ENCODE measurements at places on chromosomes 4 and X.

- DNase-seq, result no peak
Measured at GRCh38 chrX:1883772-1884171, 268.9 kb downstream of the ASMT start.

- DNase-seq, result no peak
Measured at GRCh38 chr4:105227054-105227453, 80.4 kb downstream of the TET2 start.

DNA sequence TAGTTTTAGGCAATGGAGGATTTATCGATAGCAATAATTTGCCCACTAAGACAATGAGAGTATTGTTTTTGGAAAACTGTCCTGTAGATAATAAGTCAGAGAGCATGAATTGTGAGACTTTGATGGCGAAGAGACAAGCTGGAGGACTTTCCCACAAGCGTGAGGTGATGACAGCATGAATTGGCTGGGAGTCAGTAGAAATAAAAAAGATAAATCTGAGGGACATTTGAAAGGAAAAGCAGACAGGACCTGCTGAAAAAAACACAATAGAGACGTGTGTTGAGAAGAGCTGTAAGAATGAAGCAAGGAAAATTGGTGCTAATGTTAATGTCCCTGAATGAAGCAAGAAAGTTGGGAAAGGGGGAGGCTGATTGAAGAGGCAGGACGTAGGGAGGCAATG is 233.5 kb downstream of the DCTD start:
- DNase-seq, result no peak

GRCh38 chrX:52426810-52427209 is 58.0 kb downstream of the XAGE2 start:
- DNase-seq, result no peak

GRCh38 chr4:189845145-189845846 is 95.4 kb upstream of the FRG1 start:
- DNase-seq, result peak; percentile 0

- DNase-seq, result no peak
Measured at GRCh38 chr4:63693321-63693720, 715.9 kb downstream of the TECRL start.

- no peak for DNase-seq
Measured at GRCh38 chrX:136582624-136583023, 50.6 kb downstream of the VGLL1 start.

- no peak for DNase-seq
Measured at GRCh38 chr4:88003261-88003660, 4.2 kb upstream of the PKD2 start.

- no peak for DNase-seq
Measured at GRCh38 chrX:69083361-69083760, 81.9 kb downstream of the PJA1 start.

- DNase-seq, result no peak
Measured at GRCh38 chr4:89535251-89535650, 227.7 kb upstream of the GPRIN3 start.

DNA sequence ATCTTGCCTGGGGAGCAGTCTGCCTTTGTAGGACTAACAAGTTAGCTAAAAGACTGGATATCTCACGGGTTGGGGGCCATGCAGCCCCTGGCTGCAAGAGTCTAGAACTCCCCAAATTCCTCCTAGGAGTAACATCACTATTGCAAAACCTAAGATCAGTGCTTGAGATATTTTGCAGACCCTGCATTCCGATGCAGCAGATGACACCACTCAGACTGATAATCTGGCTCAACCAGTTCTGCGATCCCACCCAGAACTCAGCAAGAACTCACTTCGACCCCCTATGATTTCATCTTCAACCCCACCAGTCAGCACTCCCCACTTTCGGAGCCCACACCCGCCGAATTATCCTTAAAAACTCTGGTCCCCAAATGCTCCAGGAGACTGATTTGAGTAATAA is 834.0 kb downstream of the C4orf33 start:
- DNase-seq, result no peak

DNA sequence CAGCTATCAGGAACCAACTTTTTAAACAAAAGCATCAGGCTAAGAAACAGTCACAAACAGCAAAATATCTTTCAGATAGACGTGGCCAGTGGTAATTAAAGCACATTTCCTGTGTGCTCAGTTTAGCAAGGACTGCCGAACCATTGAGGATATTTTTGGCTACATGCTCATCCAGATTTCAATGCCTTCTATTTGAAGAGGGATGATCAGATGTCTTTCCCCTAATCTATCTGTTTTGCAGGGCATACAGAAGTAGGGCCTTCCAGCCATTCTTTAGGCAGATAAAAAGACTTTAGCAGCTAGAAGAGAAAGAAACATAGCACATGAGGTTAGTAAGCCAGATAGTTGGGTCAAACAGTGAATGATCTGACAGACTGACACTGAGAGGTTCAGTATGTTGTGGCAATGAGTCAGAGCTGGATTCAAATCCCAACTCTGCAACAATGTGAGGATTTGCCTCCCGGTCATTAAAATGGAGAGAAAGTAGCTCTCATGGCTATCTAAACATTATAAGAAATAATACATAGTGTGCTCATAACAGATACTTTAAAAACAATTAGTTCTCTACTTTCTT is 100.0 kb upstream of the PRKG2 start:
- no peak for DNase-seq

GRCh38 chr4:128355305-128355704 is 67.7 kb upstream of the PGRMC2 start:
- DNase-seq, result no peak

- DNase-seq, result no peak
Measured at GRCh38 chrX:129529685-129530281, 6.5 kb upstream of the SMARCA1 start.

DNA sequence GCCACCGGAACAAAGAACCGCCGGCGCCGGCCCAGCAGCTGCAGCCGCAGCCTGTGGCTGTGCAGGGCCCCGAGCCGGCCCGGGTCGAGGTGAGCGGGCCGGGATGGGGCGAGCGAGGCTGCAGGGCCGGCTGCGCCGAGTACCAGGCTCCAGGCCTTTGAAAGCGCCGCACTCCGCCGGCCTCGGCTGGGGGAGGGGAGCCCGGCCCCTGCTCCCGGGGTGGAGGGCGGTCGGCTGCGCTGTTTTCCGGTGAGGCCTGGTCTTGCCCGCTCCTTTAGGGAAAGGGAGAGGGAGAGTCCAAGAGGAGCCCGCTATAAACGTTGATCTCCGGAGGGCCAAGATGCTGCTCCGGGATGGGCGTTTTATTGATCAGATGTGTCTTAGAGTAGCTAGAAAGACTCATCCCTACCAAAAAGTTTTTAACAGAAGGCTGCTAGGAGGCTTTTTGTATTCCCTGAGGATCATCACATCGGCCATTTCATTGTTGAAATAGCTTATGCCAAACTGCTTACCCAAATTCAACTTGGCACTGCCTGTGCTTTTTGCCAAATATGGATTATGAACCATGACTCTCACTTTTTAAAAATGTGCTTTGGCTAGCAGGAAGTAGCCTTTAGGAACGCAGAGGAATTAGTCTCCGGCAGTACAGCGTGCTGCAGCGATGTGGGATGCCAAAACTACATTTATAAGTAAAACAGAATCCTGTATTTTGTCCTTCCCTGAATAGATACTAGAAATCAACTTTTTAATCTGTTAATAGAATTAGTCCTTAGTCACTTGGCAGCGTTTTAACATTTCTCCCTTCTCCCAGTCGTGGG is 760 bp downstream of the TMEM165 start:
- DNase-seq, result no peak

DNA sequence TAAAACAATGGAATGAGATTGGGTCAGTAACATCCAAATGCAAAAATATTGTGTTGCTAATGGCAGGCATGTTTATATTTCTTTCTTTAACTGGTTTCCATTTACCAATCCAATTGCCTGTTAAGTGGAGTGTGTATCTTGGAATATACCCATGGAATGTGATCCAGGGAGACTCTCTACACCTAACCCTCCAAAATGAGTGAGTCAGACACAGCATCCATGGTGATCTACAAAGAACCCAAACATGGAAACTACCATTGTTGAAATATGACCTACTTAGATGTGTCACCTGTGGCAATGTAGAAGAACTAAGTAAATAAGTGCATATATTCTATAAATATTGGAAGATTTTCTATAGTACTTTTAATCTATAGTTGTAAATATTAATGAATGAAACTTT is 110.3 kb downstream of the AREG start:
- no peak for DNase-seq

DNA sequence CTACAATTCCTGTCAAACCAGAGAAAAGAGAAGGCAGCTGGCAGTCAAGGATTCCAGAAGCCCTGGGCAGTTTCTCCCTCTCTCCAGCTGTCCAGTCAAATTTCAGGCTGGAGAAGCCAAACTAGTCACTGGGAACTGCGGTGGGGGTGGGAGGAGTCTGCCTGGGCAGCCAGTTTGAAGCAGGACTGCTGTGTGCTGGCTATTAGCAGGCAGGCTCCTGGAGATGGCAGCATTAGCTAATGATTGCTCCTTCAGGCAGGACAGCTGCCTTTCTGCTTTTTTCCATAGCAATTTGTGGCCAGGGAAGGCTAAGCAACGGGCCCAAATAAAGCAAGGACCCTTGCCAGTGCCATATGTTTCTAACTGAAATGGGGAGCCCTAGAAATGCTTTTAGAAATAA is 44.7 kb upstream of the FGF13 start:
- no peak for DNase-seq

GRCh38 chrX:103477496-103477895 is 41.8 kb downstream of the RAB40A start:
- no peak for DNase-seq

DNA sequence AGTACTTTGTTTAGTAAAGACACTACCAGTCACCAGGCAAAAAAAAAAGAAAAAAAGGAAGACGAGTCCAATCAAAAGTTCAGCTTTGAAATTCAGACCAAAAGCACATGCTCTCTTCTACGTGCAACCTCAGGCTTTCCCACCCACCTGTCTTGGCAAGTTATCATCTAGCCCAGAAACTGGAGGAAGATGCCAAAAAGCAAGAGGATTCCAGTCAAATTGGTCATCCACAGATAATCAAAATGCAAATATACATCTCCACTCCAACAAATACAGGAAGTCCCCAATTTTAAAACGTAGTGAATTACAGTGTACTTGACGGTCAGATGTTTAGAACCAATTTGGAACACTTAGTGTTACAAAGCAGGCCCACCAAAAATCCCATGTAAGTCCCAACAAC is 96.5 kb downstream of the PALLD start:
- DNase-seq, result no peak

GRCh38 chr4:101289306-101289705 is 58.0 kb downstream of the PPP3CA start:
- no peak for DNase-seq

- no peak for DNase-seq
Measured at GRCh38 chrX:25015486-25016360, at the start of gene ARX. Gene ARX, minus strand, starts transcription at chrX:25015965. Its CDS starts 228 bp downstream, at chrX:25015737.

GRCh38 chr4:169815606-169816005 is 57.9 kb upstream of the HPF1 start:
- peak; percentile 49 for DNase-seq

- peak; percentile 79 for DNase-seq
Measured at GRCh38 chrX:54044126-54044876, at the start of gene PHF8. Gene PHF8, minus strand, starts transcription at chrX:54044473. Its CDS starts 1,745 bp downstream, at chrX:54042728.

- DNase-seq, result no peak
Measured at GRCh38 chr4:22430626-22431025, 85.2 kb downstream of the ADGRA3 start.

DNA sequence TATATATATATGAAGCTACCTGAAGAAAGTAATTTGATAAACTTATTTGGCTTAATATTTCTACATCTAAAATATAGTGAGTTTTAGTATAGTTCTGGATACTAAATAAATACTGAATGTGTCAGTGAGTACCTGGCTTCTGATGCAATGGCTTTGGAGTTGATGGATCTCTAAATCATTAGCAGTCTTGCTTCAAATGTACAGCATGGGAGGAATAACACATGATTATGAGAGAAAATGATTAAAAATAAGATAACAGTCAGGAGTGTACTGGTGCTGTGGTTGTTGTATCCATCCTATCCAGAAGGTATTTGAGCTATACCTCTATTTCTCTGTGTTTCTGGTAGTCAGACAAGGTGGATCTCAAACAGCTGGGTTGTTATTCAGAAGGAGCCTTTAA is 641.3 kb downstream of the TRAM1L1 start:
- DNase-seq, result no peak

GRCh38 chrX:153853180-153853901 is 23.0 kb upstream of the PDZD4 start:
- no peak for DNase-seq

- DNase-seq, result no peak
Measured at GRCh38 chr4:182716192-182716591, 201.0 kb downstream of the DCTD start.

- DNase-seq, result no peak
Measured at GRCh38 chr4:42786350-42787078, 106.0 kb upstream of the GRXCR1 start.

GRCh38 chr4:164383358-164384220 is 370.3 kb upstream of the SMIM31 start:
- DNase-seq, result no peak

GRCh38 chr4:98794565-98795205 is 134.2 kb downstream of the EIF4E start:
- DNase-seq, result no peak

All from HS-5 (cell line).